ENCODE measurements at places on chromosomes 1 and 21.

DNA sequence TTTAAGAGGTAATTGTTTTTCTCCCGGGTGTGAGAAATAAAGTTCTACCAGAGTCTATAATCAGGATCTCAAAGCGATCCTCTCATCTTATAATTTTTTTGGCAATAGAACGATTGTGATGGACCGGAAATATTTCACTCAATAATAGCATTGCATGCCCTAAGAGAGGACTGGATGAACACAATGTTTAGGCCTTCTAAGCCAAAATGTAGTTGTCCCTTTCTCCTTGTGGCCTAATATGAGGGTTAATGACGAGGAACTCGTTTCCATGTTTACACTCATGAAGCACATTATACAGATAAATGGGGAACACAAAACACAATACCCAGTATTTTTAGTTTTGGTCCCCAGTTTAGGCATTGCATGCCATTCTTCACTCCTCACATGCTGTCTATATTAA is 5.9 kb downstream of the TBX15 start:
- DNase-seq: no peak

DNA sequence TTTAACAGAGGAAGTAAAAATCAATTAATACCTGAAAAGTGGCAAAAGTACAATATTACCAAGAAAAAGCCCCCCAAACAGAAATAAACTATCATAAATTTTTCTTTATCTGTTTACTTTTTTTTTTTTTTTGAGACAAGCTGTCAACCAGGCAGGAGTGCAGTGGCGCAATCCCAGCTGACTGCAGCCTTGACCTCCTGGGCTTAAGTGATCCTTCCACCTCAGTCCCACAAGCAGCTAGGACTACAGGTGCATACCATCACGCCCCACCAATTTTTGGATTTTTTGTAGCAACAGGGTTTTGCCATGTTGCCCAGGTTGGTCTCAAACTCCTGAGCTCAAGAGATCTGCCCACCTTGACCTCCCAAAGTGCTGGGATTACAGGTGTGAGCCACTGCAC is 8.0 kb downstream of the TFB2M start:
- no peak for DNase-seq

GRCh38 chr1:174116042-174116441 is 43.3 kb upstream of the RABGAP1L start:
- DNase-seq: no peak

GRCh38 chr1:109283748-109284600 is 1.0 kb upstream of the PSRC1 start:
- no peak for DNase-seq

- DNase-seq: no peak
Measured at GRCh38 chr1:221858818-221859611, 117.1 kb upstream of the DUSP10 start.

DNA sequence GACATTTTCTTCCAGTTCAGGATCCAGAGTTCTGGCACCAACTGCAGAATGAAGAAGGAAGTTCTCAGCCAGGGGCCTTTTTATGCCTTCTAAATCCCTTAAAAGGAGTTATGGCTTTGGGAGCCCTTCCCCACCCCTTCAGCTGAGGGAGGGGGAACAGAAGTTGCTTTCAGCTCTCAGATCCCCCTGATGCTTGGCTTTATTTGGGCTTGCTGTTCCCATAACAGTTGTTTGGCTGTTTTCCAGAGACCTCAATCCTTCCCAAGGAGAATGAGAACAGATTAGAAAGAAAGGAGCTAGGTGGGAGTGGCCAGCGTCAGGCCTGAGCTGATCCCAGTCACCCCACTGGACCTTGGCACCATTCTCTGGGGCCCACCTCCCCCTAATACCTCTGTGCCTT is at the start of gene RPE65:
TSS of gene RPE65 (minus strand) at position 54 of the 400 bp plus-strand sequence. CDS start at position 5, 49 bp downstream.
- no peak for DNase-seq

- DNase-seq: no peak
Measured at GRCh38 chr1:236455243-236455642, 61.2 kb downstream of the EDARADD start.

GRCh38 chr1:22745669-22746585 is 35.3 kb downstream of the EPHB2 start:
- no peak for DNase-seq

GRCh38 chr1:166273618-166274017 is 106.8 kb upstream of the FAM78B start:
- DNase-seq: no peak

- DNase-seq: no peak
Measured at GRCh38 chr1:116951200-116951935, 41.7 kb downstream of the PTGFRN start.

- no peak for DNase-seq
Measured at GRCh38 chr1:192703283-192704206, 67.6 kb downstream of the RGS13 start.

GRCh38 chr1:85317560-85317959 is 41.1 kb upstream of the BCL10 start:
- DNase-seq: no peak

DNA sequence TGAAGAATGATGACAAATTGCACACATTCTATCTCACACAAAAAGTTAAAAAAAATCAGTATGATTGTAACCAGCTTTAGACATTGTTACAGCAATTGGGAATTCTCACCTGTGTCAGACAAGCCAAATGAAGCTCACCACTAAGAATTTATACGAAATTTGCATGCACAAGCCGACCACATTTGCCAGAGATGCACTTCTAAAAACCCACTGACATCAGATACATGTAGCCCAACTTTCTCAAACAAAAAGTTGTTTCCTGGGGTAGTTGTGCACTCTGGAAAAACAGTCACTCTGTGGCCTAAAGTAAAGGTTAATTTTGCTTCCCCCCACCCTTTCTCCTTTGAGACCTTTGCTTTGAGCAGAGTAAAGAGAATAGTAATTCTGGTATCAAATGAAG is 67.9 kb upstream of the IL12RB2 start:
- no peak for DNase-seq

- DNase-seq: no peak
Measured at GRCh38 chr21:16608209-16608830, 878.5 kb downstream of the USP25 start.

GRCh38 chr1:118122234-118123004 is 62.6 kb downstream of the SPAG17 start:
- no peak for DNase-seq

- no peak for DNase-seq
Measured at GRCh38 chr1:115133440-115133839, 44.1 kb upstream of the TSPAN2 start.

- no peak for DNase-seq
Measured at GRCh38 chr21:18147678-18148077, 97.0 kb upstream of the CHODL start.

- no peak for DNase-seq
Measured at GRCh38 chr1:186745531-186746146, 65.4 kb upstream of the PTGS2 start.

- DNase-seq: no peak
Measured at GRCh38 chr1:10866321-10867093, 70.1 kb upstream of the CASZ1 start.

- DNase-seq: no peak
Measured at GRCh38 chr1:69766431-69767180, 198.9 kb downstream of the LRRC7 start.

- DNase-seq: no peak
Measured at GRCh38 chr1:240020871-240021270, 70.8 kb upstream of the FMN2 start.

GRCh38 chr1:173341971-173342370 is 134.8 kb upstream of the TNFSF4 start:
- no peak for DNase-seq

DNA sequence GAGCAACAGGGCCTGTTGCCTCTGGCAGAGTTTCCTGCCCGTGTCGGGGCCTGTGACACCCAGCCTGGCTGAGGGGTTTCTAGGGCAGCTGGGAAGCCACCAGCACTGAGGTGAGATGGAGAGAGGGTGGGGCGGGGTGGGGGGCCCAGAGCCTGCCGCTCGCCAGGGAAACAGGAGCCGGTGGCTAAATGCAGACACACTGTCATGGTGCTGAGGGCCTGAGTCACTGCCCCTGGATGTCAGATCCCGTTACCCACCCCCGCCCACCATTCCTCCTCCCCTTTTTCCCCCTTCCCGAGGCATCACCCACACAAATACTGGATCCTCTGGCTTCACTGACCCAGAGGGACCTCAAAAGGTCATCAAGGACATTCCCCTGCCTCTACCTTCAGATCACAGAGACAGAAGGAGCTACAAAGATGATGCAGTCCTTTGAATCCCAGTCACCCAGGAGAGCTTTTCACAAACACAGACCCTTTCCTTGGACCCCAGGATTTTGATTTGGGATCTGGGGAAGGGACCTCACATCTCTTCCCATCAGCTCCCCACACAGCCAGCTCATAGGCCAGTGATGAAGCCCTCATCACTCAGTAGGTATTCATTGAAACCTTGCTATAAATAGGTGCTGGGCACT is 1.9 kb upstream of the HSPB7 start:
- no peak for DNase-seq

- no peak for DNase-seq
Measured at GRCh38 chr1:30599721-30600120, 123.7 kb downstream of the MATN1 start.

GRCh38 chr1:97947695-97948094 is 26.9 kb upstream of the DPYD start:
- no peak for DNase-seq

GRCh38 chr21:46600978-46601377 is 3.9 kb downstream of the S100B start:
- DNase-seq: no peak

DNA sequence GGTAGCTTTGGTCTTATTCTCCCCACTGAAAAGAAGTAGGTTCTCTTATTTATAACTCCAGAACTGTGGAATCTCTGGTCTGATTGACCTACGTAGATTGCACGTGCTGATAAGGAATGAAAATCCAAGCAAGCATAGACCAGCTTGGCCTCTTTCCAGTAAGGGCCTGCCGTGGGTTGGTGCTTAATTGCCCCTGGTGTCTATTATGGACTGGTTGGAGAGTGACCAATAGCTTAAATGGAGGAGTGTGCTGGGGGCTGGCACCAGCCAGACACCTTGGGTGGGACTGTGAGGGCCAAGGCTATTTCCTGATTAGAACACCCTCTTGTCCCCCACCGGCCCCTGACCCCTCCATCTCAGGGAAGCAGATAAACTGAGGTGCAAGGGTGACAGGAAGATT is 74.0 kb downstream of the TENT5C start:
- DNase-seq: no peak

DNA sequence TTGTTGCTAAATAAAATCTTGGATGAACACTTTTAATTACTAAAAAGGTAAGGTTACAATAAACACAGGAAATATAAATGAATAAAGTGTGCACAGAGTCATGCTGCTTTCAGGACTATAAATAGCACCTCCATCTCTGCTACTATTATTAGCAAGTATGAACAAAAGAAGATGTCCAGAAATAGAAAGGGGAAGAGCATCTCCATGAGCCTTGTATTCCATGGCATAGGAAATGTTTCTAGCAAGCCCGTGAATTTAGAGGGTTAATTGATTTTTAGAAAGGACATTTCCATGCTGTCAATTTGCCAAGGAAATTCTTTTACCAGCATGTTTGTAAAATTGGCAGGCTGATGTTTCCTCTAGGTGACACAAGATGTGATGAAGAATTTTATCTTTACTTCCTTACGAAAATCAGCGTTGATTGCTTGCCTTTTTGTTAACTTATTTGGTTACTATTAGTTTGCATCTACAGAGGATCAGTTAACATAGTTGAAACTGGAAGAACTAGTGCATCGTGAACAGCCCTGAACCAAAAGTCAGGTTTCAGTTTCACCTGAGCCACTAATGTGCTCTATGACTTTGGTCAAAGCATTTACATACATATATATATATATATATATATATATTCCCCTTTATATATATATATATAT is 45.3 kb downstream of the NR5A2 start:
- no peak for DNase-seq

- no peak for DNase-seq
Measured at GRCh38 chr1:187566354-187566753, 737.6 kb downstream of the PLA2G4A start.

DNA sequence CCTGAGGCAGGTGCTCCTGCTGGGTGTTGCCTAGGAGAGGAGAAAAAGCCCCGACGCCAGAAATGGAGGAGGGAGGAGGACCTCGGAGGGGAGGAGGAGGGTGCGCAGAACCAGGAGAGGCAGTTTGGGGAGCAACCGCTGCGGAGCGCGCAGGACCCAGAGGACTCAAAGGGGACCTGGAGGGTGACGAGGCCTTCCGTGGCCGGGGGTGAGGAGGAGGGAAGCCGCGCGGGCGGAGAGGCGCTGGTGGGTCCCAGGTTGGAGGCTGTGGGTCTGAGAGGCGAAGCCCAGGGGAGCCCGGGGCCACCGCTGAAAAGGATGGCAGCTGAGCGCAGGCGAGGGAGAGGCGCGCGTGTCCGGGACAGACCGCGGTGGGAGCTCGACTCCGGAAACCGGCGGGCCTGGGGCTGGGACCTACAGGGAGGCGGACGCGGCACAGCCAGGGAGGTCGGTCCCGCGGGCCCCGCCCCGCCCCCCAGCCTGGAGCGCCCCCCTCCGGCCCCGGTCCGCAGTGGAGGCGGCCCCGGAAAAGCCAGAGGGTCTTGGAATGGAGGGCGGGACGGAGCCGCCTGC is 15.1 kb downstream of the RNF223 start:
- no peak for DNase-seq

DNA sequence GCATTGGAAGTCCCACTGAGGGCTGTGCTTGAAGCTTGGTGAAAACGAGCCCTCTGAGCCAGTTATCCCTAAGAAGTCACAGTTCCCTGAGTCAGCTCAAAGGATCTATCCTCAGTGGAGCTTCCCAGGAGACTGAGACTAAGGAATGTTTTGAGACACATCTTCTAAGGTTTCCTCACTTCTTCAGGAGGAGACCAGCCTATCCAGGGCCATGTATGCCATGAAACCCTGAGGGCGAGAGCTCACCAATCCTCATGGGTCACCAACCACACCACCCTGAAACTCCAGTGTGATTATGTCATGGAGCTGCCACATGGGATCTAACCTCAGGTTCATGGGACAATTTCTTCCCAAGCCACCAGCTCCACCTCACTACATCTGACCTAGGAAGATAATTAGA is 7.6 kb upstream of the TIE1 start:
- no peak for DNase-seq

- no peak for DNase-seq
Measured at GRCh38 chr1:216945538-216946080, 222.4 kb upstream of the ESRRG start.

DNA sequence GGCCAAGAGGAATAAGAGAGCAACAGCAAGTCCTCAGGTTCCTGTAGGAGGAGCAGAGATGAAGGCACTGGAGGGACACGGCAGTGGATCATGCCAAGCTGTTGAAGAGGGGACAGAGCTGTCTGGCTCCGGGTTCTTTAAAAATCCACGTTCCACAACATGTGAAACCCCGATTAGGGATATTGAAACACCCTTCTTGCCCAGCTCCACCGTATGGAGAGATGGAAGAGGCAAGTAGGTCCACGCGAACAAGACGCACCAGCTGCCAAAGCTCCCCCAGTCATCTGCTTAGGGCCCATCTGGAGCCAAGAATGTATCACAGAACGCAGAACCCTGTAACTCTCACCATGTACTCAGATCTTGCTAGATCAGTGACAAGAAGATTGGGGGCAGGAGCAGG is 3.9 kb downstream of the C1orf198 start:
- no peak for DNase-seq

DNA sequence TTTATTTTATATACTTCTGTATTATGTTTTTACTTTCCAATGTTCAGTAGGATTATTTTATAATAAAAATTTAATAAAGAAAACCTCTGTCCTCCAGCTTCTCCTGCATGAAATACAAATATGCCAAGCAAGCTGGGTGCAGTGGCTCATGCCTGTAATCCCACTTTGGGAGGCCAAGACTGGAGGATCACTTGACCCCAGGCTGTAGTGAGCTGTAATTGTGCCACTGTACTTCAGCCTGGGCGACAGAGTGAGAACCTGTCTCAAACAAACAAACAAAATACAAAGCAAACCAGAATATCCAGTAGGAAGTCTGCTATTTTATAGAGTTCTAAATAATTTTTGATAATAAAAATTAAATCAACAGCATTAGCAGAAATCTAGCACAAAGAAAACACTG is 168.8 kb downstream of the EIF4G3 start:
- DNase-seq: no peak
